ENCODE measurements at places on chromosomes 1 and 21.

GRCh38 chr1:14910984-14911721, 242.4 kb upstream of the TMEM51 start:
- DNase-seq = peak; percentile 50

DNA sequence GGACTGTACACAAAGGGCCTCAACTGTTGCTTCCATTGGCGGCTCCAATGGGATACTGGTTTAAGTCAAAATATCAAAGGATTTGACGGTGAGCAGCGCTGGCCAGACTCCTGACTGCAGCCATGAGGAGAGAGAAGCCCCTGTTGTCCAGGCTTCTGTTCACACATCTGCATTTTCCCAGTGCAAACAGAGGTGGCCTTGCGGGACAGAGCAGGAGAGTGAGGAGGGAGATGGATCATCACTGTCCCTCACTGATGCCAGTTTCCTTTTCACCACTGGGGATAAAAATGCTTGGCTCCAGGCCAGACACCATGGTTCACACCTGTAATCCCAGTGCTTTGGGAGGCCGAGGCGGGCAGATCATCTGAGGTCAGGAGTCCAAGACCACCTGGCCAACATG, 69.2 kb downstream of the SETD4 start:
- DNase-seq = no peak

GRCh38 chr1:84402501-84402900, 4.2 kb downstream of the DNASE2B start:
- no peak for DNase-seq

DNA sequence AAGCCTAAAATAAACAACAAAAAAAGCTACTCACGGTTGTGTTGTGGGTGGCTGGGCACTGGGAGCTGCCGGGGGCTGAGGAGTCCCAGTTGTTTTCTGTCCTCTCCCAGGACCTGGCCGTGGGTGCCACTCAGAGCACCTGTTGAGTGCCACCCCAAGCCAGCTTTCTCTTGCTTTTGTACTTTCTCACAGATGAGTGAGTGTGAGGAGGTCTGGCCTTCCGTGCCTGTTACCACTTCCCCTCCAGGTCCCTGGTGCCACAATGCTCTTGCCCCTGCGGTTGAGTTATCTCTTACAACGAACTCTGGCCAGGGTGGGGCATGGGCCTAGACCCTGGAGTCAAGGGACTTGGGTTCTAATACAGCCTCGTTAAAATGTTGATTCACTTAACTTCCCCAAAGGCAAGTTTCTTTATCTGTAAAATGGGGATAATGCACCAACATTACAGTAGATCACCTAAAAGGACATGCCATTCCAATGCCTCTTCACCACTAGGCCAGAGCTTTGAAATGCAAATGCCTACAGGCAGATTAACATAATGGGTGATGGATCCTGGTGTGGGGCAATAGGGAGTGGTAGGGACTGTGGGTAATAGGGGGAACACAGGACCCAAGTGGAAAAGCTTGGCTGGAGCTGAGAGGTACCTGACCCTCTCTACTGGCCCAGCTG, at the start of gene CNR2:
TSS of gene CNR2 (minus strand) at position 151 of the 669 bp plus-strand sequence. CDS start 37,745 bp downstream, outside the sequence.
- no peak for DNase-seq

DNA sequence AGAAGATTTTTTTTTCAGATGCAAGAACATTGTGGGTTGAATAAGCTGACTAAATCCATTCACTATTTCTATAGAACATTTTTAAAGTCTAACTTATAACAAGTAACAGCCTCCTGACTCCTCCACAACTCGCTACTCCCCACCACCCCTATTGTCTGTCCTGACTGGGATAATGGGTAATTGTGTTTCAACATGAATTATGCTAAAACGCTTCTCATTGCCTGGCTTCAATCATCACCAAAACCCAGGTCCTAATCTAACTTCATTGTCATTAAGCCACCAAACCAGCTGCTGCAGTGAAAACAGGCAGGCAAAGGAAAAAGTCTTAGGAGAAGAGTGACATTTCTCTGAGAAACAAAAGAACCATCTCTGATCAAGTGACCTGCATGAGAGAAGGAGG, 30.0 kb downstream of the TNR start:
- no peak for DNase-seq

GRCh38 chr1:187551061-187551460, 722.3 kb downstream of the PLA2G4A start:
- no peak for DNase-seq

DNA sequence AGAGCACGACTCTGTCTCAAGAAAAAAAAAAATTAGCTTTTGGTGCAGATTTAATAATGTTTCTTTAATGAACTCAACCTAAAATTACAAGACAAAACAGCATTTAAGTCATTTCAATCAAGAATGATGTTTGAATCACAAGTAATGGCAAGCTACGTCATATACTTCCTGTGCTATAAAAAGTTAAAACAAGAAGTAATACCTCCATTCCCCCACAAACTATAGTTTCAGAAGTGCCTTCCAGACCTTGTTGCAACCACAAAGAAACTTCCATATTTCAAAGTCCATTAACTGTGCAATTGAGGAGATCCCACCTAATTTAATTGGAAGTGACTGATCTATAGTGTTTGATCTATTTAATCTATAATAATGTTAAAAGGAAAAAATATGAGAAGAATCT, 15.1 kb downstream of the NRDC start:
- DNase-seq = no peak

DNA sequence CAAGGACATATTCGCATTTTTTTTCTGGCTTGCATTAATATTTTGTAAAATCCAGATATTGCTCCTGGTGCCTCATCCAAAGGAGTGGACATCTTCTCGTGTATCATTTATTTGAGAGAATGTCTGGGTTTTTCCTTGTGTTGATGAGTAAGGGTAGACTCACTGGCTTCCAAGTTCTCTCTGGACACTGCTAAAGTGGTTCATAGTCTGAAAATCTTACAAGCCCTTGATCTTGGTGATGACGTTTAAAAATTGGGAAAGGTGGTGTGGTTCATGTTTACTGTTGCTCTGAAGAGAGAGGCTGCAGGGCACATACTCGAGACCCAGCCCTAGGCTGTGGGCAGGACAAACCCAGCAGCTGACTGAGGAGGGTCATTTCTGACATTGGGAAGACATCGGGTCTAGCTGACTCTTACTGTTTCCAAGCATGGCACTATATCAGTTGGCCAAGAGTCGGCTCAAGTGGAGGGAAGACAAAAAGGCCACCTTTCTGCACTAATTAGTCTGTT, 296.2 kb downstream of the LMX1A start:
- DNase-seq = no peak

DNA sequence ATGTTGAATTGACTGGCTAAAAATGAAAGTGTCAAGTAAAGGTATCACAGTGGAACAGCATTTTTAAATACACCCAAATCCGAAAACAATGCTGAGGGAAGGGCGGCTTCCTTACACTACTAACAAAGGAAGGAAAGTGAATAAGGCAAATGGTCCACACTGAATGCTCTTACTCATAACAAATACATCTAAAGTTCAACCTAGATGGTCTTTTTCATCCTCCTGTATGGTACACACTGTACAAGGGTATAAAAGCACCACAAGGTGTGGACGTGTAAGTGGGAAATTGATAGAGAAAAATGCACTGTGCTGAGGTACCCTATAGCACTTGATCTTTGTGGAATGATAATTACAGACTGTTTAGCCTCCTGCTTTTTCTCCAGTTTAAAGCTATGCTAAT, 7.1 kb upstream of the PALMD start:
- no peak for DNase-seq

- no peak for DNase-seq
Measured at GRCh38 chr1:29417147-29417858, 181.0 kb downstream of the PTPRU start.

DNA sequence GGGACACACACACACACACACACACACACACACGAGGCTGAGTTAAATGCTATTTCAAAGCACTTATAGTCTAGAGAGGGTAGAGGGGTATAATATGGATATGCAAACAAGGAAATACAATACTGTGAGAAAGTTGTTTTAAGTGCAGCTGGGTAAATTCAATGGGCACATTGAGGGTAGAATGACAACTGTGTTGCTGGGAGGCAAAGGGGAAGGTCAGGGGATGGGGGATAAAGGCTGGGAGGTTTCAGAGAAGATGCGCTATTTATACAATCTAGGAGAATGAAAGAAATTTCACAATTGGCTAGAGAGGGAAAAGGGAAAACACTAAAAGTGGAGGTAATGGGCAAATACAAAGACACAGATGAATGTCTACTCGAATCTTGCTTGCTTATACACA, 19.4 kb downstream of the EXTL2 start:
- no peak for DNase-seq

GRCh38 chr1:172874950-172875349, 175.8 kb downstream of the TNFSF18 start:
- DNase-seq = no peak

GRCh38 chr1:15039017-15039648, 114.4 kb upstream of the TMEM51 start:
- DNase-seq = no peak

- no peak for DNase-seq
Measured at GRCh38 chr21:33375101-33375644, 28.0 kb upstream of the IFNGR2 start.

DNA sequence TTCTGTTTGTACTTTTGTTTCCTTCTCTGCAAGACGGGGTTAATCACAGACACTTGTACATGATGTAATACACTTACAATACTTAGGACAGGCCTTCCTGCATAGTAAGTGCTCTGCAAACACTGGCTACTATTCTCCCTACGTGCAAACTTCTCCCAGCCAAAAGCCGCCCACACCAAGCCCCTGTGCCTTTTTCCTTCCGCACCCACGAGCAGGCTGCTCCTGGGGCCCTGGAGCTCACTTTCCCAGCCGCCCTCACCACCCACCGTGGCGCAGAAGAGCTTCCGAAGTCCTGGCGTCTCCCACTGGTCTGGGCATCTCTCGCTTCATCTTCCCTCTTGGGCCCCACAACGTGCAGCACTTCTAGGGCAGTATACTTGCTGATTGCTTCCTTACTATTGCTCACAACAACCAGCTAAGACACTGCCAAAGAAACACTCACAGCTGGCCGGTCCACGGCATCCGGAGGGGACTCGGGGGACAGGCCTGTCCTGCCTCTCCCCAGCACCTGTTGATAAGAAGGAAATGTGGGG, 22.5 kb upstream of the GPR157 start:
- no peak for DNase-seq

DNA sequence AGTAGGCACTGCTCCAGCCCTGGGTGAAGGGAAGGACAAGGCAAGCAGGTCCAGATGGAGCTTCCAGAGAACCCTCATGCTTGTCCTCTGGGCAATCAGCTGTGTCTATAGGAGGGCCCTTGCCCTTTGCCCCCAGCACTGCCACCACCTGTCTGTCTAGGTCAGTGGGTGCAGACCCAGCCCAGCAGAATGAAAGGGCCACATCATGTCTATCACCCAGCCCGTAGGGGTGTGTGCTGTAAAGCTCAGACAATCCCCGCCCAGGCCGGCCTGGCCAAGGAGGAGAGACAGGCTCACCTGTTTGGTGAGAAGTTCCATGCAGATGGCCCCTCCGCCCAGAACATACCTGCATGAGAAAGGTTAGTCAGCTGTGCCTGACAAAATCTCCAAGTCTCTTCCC, 7.0 kb downstream of the UBE2Q1 start:
- DNase-seq = no peak

- no peak for DNase-seq
Measured at GRCh38 chr1:156880473-156880872, 13.0 kb upstream of the PEAR1 start.

DNA sequence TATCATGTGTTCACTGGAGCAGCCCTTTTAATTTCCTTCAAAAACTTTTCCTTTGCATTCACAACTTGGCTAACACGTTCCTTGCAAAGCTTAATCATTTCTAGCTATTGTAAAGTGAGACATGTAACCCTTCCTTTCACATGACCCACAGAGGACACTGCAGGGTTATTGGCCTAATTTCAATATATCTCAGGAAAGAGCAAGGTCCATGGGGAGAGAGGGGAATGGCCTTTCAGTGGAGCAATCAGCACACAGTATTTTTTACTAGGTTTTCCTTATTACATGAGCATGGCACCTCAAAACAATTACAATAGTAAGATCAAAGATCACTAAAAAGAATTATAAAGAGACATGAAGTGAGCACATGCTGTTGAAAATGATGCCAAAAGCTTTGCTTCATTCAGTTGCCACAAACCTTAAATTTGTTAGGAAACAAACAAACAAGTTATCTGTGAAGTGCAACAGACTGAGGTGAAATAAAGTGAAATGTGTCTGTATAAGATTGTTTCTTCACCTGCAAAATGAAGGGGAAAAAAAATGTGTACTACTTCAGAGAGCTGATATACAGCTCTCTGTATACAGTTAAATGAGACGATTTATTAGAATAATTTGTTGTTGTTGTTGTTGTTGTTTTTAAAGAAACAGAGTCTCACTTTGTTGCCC, 61.5 kb downstream of the EIF4G3 start:
- DNase-seq = peak; percentile 69

DNA sequence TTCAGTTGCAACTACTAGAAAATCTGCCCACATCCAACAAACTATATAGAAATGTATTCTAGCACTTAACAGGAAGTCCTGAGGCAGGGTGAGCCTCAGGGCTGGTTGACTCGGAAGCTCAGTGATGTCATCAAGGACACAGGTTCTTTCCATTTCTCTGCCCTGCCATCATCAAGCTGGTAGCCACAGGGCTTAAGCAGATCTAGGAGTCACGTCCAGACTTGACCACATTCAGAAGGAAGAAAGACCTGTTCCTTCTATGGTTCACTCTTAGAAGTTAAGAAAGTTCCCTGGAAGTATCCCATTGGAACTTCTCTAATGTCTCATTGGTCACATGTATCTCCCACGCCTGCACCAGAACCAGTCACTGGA, 438.1 kb downstream of the PRDM2 start:
- peak; percentile 13 for DNase-seq

DNA sequence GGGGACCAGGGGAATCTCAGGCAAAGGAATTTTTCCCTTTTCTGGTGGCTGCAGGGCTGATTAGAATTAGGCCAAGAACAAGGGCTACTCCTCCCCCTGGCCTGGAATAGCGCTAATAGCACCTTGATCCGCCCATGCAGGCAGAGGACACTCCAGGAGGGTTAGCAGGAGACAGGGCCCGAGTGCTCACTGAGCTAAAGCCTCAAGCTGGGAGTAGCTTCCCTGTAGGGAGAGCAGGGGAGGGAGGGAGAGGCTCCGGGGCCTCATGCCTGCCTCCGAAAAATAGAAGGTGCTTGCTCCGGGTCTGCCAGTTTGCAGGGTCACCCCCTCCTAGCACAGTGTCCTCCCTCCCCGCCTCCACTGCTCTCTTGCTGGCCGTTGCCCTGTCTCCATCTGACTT, 3.8 kb downstream of the PTPN7 start:
- DNase-seq = no peak

- peak; percentile 82 for DNase-seq
Measured at GRCh38 chr1:17297991-17298390, 10.0 kb upstream of the PADI4 start.

GRCh38 chr1:87513255-87513654, 184.6 kb downstream of the LMO4 start:
- no peak for DNase-seq

- no peak for DNase-seq
Measured at GRCh38 chr1:26539722-26540121, 10.2 kb downstream of the RPS6KA1 start.
